ENCODE measurements at places on chromosomes 7 and 10. TPM values are rescaled to one million over a fixed set of nuclear protein-coding genes. Genes with fewer than 3 reads are reported as not detected.

The HOGA1 gene
- 0.55 TPM for total RNA-seq

The HOXA9 gene
- 6.8 TPM for total RNA-seq

The STRIP2 gene
- total RNA-seq = 15.5 TPM

The UPK3B gene
- 1.4 TPM for total RNA-seq

The AKR1D1 gene
- total RNA-seq = not detected

The CLEC2L gene
- total RNA-seq = not detected

The EVX1 gene
- not detected for total RNA-seq

The NKX1-2 gene
- 2.6 TPM for total RNA-seq

The CYP3A7 gene
- not detected for total RNA-seq

The STAMBPL1 gene
- total RNA-seq = 5.2 TPM

The UTF1 gene
- total RNA-seq = not detected

The LRIT2 gene
- not detected for total RNA-seq

The EPHA1 gene
- 37.2 TPM for total RNA-seq

The SRGN gene
- 5.2 TPM for total RNA-seq

The PHF14 gene
- total RNA-seq = 15.9 TPM

The TFPI2 gene
- 227 TPM for total RNA-seq

The SH3PXD2A gene
- total RNA-seq = 26.0 TPM

The AGAP4 gene
- 2.0 TPM for total RNA-seq

The C1GALT1 gene
- 63.6 TPM for total RNA-seq

The NUTM2B gene
- 0.99 TPM for total RNA-seq

The SFRP5 gene
- total RNA-seq = not detected

The PLAC9 gene
- total RNA-seq = not detected

The LIPN gene
- total RNA-seq = not detected

The FIGNL1 gene
- 6.6 TPM for total RNA-seq

The SEMA3D gene
- 0.04 TPM for total RNA-seq

The IRF5 gene
- 9.1 TPM for total RNA-seq

The ZNF775 gene
- total RNA-seq = 3.7 TPM

The LRRC4 gene
- 0.39 TPM for total RNA-seq

The AEBP1 gene
- total RNA-seq = 9.7 TPM

The ANKRD61 gene
- not detected for total RNA-seq

The CARD11 gene
- 2.1 TPM for total RNA-seq

The FGFBP3 gene
- 0.08 TPM for total RNA-seq

The TRIM73 gene
- total RNA-seq = 0.08 TPM

The MKI67 gene
- 18.2 TPM for total RNA-seq

The SEC24C gene
- total RNA-seq = 61.5 TPM

The SLC13A1 gene
- total RNA-seq = not detected

The SP8 gene
- total RNA-seq = not detected

The AFAP1L2 gene
- 40.2 TPM for total RNA-seq

The ZNF804B gene
- not detected for total RNA-seq

The DLX6 gene
- 0.15 TPM for total RNA-seq

The CPA4 gene
- total RNA-seq = 10.8 TPM

The LBX1 gene
- not detected for total RNA-seq

The HABP2 gene
- total RNA-seq = not detected

The ETV1 gene
- total RNA-seq = 3.8 TPM

The CEP41 gene
- total RNA-seq = 19.4 TPM

The ATXN7L1 gene
- 1.8 TPM for total RNA-seq

The MSMB gene
- not detected for total RNA-seq

The SLC35B4 gene
- 9.4 TPM for total RNA-seq

The SUN3 gene
- not detected for total RNA-seq

The HSPA12A gene
- 3.7 TPM for total RNA-seq

The SPDYE8 gene
- not detected for total RNA-seq
